ENCODE measurements at places on chromosomes 1 and 21.

DNA sequence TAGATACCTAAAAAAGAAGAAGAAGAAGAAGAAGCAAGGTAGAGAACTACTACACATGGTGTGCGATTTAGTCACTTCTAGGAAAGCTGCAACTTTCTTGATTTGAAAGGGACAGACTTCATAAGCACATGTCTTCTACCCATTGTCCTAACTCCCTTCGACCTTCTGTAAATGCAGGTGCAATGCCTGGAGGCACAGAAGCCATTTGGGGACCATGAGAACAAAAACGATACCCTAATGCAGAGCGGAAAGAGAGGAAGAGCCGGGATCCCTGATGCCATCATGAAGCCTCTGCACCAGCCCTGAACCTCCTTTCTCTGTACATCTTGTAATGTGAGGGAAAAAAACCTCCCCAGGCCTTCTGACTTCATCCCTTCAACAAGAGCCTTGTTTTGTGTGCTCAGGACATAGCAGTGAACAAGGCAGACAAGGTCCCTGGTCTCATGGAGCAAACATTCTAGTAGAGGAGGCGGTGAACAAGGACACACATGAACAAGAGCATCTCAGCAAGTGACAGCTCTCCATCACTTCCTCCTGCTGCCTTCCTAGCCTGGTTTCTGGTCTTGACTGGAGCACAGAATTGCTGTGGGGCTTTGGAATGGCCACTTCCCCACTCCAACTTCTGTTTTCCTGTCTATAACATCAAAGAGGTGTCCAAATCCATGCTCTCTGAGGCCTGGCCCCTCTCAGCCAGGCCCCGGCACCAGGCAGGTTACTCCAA is 5.5 kb upstream of the LAPTM5 start:
- DNase-seq, result no peak

- no peak for DNase-seq
These were observed 56.1 kb downstream of the COL6A1 start for GRCh38 chr21:46037331-46038325.

- DNase-seq, result no peak
These were observed 1.0 kb upstream of the PGLYRP4 start for GRCh38 chr1:153349363-153350320.

DNA sequence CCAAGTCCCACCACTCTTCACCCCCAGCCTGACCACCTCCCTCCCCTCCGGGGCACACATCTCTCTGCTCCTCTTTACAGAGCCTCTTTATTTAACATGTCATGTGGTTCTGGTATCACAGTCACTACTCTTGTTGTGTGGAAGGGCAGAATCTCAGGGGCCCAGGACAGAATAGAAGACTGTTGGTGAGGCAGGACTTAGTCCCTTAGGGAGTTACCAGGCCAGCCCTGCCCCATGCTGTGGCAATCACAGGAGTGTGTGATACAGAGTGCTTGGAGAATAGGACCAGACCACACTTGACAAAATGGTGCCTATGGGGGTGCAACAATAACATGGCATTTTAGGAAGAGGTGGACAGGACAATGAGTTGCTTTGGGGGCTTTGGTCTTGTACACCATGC is 43.0 kb upstream of the CRNN start:
- no peak for DNase-seq

Data from AG20443 (cell line).